ENCODE measurements at places on chromosomes 3 and 15.

DNA sequence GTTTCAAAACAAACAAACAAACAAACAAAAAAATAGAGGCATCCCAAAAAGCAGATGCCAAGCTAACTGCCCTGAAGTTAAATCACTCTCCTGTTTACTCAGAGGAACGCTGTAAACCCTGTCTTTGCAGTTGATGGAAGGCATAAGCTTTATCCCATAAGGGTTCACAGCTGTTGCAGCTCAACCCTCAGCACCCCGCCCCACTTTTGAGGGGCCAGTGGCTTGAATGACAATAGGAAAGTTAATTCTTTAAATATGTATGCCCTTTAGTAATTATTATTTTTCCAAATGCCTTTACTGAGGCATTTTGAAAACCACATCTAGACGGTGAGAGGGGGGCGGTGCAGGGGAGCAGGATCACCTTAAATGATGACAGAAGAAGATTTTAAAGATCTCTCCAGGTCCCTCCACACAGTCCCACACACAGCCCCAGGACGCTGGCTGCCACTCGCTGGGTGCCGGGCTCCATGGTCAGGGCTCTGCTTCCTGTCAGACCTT lies 272.1 kb downstream of the FAM43A start:
- DNase-seq: no peak

DNA sequence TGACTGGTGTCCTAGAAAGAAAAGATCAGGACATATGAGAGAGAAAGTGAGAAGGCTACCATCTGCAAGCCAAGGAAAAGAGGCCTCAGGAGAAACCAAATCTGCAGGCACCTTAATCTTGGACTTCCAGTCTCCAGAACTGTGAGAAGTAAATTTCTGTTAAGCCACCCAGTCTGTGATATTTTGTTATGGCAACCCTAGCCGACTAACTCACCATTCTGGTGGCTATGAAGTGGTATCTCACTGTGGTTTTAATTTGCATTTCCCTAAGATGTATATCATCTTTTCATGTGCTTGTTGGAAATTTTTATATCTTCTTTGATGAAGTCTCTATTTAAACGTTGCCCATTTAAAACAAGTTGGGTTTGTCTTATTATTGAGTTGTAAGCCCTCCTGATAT lies 40.6 kb downstream of the ILDR1 start:
- DNase-seq: no peak

GRCh38 chr3:15753056-15753710 lies 44.6 kb downstream of the ANKRD28 start:
- no peak for DNase-seq

DNA sequence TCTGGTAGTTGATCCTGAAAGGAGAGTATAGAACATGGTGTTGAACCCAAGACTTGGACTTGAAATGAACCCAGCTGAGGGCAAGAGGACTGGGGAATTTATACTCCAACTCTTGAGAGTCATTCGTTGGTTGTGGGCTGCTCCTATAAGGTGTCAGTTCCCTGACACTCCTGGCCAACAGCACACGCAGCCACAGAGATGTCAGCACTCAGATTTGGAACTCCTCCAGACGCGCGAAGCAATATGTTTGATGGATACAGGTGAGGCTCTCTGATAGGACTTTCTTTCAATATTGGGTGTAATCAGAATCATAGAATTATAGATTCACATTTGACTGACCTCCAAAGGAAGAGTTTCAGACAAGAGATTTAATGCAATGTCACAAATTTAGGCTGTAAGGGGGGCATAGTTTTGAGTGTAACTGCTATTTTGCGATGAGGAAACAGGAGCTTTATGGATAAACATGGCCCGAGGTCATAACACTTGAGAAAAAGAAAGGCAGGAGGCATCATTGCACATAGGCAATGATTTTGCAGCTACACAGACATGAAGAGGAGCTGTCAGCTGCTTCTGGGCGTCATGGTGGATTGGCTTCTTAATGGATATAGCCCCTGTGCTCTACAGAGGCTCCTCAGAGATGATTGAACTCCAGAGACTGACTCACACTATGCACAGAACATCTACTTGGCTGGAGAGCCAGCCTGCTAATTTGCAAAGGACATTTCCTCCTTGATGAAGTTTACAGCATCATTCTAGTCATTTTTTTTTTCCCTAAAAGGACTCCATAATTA lies 569.2 kb upstream of the RGMA start:
- no peak for DNase-seq

DNA sequence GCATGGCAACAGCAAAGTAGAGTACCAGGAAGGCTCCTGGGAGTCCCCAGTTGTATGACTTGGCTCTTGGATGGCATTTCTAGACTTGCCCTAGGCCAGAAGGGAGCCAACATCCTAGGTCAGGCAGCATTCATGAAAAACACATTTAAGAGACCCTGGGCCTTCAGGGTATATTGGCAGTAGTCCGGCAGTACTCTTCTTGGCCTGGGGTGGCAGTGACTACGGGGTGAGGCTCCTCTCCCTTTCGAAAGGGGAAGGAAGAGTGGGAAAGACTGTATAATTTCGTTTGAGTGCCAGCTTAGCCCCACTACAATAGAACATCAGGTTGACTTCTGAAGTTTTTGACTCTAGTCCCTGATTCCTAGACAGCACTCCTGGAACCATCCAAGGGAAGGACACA lies 136.4 kb downstream of the ZIC4 start:
- DNase-seq: no peak

DNA sequence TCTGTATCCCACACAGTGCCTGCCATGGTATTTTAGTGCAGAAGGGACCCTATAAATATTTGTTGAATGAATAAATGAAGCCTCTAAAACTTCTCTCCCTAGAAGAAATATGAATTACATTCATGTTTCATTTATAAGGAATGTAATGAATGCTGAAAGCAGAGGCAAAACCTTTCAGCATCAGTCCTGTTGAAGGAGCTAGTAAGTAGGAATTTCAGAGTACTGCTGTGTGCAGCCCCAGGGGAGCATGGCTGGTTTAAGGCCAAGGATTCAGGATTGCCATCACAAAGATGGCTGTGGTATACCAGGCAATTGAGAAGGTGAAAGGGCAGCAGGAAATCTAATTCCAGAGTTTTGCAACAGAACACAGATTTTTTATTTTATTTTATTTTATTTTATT lies 1131.4 kb downstream of the IGSF11 start:
- DNase-seq: no peak

DNA sequence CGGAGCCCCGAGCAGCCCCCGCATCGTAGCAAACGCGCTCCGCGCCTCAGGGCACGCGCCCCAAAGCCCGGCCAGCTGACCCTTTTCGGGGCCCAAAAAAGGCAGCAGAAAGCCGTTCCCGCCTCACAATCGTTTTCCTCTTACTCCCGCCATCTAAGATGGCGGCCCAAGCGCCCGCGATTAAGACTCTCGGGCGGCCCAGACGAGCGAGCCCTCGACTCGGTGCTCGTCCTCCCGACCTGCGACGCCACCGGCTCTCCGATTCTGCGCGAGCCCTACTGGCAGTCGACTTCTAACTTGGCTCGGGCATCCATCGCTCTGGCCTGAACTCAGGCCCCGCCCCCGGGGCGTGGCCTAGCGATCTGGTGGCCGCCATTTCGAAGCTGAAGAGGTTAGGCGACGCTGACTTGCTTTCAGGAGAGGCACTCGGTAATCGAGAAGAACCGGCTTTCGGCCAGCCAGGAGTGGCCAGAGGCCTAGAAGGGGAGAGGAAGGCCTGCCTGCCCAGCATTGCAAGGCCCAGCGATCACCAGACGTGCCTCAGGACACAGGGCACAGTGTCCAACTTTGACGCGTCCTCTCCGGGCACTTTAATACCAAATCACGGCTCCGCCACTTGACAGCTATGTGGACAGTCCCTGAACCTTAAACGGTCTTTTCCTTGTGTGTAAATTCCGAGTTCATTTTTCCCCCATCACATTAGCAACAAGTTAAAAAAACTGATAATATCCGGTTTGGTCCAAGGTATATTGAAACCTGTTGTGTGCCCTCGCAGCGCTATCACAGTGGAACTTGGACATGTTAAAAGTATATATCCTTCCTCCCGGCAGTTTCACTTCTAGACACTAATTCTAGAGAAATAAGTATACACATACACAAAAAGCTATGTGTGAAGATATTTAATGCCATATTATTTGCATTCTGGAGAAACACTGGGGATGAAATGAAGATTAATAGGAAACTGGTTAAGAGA lies at the start of gene RAF1:
Gene RAF1 (minus strand): TSS at position 182 of the 973 bp plus-strand sequence. CDS start 45,396 bp downstream, outside the sequence.
- peak; percentile 96 for DNase-seq

DNA sequence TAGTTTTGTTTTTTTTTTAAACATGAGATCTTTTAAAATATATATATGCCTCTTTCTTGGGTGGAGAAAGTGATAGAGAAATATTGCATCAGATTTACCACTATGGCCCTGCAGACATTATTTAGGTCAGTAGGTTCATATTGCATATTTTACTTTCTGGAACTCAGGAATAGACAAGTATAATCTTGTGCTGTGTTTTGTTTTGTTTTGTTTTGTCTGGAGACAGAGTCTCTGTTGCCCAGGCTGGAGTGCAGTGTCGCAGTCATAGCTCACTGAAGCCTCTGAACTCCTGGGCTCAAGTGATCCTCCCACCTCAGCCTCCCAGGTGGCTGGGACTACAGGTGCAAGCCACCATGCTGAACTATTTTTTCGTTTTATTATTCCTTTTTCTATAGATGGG lies 21.5 kb upstream of the DUT start:
- DNase-seq: no peak

GRCh38 chr15:99268431-99268830 lies 17.1 kb downstream of the LRRC28 start:
- DNase-seq: no peak

DNA sequence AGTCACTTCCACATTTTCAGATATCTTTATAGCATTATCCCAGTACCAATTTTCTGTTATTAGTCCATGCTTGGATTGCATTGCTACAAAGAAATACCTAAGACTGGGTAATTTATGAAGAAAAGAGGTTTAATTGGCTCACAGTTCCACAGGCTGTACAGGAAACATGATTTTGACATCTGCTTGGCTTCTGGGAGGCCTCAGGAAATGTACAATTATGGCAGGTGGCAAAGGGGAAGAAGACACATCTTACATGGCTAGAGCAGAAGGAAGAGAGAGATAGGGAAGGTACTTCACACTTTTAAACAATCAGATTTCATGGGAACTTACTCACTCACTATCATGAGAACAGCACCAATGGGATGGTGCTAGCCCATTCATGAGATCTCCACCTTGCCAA lies 172.3 kb upstream of the GPR149 start:
- DNase-seq: no peak

- no peak for DNase-seq
Observed at GRCh38 chr15:38996111-38996631, 431.6 kb upstream of the RASGRP1 start.

DNA sequence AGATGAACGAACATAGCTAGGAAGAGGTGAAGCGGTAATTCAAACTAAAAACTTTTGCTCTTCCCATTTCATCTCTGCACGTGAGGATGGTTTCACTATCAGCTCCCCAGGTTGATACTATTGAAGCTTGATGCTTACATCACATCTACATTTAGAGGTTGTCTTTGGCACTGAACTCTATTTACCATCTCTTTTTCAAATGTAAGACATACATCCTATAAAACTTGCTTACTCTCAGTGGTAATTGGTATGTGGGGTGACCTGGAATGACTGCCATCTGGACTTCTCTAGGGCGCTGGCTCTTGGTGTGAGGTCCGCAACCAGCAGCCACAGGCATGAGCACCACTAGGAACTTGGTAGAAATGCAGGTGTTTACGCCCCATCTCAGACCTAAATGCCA lies 118.1 kb downstream of the AKAP13 start:
- DNase-seq: no peak

DNA sequence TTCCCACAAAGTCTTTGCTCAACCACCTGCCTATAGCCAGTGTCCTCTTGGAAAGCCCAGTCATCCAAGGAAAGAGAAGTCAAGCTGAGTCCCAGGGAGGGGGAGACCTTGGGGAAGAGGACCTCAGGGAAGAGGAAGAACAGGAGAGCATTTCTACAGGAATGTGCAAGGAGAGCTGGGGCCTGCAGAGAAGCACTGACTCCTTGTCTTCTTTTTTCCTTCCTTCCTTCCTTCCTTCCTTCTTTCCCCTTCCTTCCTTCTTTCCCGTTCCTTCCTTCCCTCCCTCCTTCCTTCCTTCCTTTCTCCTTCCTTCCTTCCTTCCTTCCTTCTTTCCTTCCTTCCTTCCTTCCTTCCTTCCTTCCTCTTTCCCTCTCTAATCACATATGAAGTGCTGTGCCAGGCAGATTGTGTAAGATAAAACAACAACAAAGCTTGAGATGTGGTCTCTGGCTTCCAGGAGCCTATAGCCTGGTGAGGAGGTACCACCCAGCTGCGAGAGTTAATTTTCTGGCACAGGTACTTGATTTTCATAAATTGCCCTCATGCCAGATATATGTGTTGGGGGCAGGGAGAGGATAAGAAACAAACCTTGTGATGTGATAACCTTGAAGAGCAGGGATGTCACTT lies 70.0 kb downstream of the NOX5 start:
- no peak for DNase-seq

- no peak for DNase-seq
Observed at GRCh38 chr3:160162440-160162839, 62.8 kb upstream of the C3orf80 start.

DNA sequence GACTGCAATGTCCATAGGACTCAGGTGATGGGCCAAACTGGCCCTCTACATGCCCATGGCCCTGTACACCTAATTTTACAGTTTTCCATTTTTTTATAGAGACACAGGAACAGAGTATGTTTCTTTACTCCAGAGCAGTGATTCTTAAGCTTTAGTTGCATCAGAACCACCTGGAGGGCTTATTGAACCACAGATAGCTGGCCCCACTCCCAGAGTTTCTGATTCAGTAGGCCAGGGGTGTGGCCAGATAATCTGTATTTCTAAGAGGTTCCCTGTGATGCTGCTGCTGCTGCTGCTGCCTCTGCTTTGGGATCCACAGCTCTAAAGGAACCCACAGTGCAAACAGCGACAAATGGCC lies 5.1 kb downstream of the RBP1 start:
- DNase-seq: no peak

GRCh38 chr3:194755671-194756459 lies 70.2 kb downstream of the FAM43A start:
- DNase-seq: no peak

- DNase-seq: peak; percentile 31
Observed at GRCh38 chr15:80694611-80695098, 455 bp upstream of the ABHD17C start.

GRCh38 chr3:5056111-5056391 lies 66.0 kb upstream of the ARL8B start:
- DNase-seq: no peak

GRCh38 chr3:47162697-47163168 lies 1.2 kb downstream of the SETD2 start:
- no peak for DNase-seq

- peak; percentile 31 for DNase-seq
Observed at GRCh38 chr15:29270169-29270955, 740 bp upstream of the NSMCE3 start.

GRCh38 chr3:4804161-4805058 lies 174.8 kb upstream of the BHLHE40 start:
- DNase-seq: no peak

GRCh38 chr3:125032100-125032643 lies 23.6 kb downstream of the HEG1 start:
- DNase-seq: no peak
